Esophagus mucosa (tissue), 1 donor: ENCODE measurements at places on chromosomes 13 and 19.
A peak's percentile ranks its signal among the peaks of the same experiment; 100 is the strongest.

DNA sequence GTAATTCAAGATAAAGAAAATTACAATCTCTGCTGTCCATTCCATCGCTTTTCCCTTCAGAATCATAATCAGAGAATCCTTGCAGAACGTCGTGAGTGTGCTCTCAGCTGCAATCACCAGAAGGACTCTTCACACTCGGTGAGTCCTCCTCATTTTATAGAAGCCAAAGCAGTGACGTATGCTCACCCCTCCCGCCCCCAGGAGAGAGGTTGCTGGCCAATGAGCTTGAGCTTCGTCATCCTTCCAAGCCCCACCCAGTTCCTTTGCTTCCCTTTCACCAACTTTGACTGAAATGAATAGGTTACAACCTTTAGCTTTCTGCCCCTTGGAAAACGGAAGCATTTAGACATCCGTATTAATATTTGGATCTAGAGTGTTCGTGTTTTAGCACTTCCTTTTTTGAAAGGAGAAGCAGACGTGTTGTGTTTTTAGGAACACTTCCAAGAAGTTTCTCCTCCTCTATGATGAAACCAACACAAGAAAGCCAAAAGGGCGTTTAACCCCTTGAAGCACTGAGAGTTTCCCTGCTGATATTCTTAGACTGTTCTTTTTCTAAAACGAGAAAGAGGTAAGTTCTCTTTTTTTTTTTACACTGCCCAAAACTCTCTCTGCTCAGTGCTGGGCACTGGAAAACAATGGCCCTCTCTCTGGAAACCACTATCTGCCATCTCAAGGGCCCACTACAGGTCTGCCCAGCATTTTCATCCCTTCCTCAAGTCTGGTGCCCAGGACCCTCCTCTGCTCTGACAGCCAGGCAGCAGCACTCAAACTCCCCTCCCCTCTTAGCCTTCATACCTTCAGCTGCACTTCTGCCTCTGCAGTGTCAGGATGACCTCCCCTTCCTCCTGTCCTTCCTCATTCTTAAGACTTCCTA, 44.3 kb upstream of the CEACAM21 start:
- peak; percentile 87 for ATAC-seq

DNA sequence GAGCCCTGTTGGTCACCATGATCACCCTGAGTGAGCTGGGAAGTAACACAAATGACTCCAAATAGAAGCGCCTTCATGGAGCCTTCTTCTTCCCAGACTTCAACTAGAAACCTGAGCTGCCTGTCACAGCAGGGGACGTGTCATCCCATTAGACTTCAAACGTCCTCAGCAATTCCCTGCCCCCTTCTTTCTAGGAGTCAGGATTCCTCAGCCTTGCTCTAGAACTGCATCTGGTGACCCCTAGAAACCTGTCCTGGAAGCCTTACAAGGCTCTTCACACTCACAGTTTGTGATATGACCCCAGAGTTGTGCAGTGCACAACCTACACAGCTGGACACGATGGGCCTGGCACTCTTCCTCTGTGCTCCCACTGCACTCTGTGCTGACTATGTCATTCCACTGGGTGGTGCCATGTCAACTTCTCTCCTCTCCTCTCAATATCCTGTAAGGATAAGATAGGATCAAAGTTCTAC, 23.6 kb upstream of the TTYH1 start:
- peak; percentile 59 for ATAC-seq

GRCh38 chr19:12723381-12723640, 421 bp downstream of the TNPO2 start:
- ATAC-seq, result no peak

DNA sequence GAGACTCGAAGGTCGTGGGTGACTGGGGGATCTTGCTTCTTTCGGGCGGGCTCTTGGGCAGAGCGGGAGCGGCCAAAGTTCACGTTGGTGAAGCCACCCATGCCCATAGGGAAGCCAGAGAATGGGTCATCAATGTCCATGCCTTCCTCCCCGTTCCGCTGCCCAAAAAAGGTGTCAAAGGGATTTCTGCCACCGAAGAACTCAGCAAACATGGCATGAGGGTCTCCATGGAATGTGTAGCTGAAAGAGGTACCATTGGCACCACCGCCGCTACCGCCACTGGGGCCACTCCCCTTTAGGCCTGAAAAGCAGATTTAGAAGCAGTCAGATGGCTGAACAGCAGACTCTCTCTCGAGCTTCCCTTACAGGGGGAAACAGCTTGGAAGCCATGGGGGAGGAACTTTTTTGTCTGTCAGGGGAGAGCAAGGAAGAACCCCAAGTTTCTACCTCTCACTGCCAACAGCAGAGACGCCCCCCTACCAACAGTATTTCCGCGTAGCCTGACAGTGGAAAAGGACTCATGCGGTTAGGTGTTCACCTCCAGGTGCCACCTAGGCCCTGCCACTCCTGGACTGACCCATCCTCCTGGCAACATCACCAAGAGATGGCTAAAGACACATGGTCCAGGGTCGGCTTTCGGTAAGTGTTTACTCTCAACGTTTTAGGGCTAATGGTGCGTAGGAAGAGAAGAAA, 1.3 kb downstream of the DNAJB1 start:
- ATAC-seq, result no peak

DNA sequence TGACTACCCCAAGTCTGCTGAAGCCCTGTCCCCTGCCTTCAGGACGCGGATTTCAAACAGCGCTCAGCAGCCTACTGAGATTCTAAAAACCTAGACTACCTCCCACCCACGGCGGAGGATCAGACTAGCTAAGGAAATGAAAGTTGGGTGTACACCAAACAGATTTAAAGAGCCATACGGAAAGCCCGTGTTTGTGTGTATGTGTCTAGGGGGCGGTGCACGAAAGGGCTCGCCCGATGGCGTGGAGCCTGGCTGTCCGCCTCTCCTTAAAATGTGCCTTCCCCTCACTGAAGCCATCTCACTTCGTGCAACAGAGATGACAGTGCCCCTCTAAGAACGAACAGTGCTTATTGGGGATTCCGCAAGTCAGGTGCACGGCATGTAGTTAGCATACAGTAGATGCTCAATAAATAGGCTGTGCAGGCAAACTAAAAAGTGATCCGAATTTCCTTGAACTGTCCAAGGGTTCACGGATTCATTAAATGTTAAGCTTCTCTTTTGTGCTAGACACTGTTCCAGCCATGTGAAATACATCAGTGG, 639 bp downstream of the LENG1 start:
- no peak for ATAC-seq
